ENCODE measurements at places on chromosomes 5 and 9.

DNA sequence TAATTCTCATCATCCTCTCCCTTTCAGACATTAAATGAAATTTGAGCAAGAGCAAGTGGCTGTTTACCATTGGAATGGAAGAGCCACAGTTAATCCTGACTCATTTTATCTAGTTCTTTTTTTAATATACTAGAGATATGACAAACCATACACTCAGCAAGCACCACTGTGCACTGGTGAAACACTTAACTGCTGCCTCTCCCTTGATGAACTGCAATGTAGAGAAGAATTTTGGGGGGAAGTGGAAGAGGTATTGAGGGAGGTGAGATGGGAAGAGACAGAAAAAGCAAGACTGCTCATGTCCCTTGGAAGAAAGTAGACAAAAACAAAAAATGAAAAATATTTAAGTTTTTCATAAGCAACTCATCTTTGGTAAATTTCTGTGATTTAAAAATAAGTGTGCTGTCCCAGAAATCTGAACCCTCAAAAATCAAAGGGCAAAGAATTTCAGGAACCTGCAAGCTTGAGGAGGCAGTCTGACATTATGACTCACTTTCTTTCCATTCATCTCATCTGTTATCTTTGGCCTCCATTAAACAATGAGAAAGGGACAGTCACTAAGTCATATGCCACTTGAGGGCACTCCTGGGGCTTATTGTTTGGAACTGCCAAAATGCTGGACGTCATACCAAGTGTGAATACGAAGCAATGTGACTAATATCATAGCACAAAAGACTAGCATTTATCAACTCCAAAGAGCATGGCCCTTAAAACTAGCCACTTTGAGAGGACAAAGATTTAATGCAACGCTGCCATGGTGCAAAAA is 566.8 kb upstream of the DMAC1 start:
- DNase-seq: no peak

DNA sequence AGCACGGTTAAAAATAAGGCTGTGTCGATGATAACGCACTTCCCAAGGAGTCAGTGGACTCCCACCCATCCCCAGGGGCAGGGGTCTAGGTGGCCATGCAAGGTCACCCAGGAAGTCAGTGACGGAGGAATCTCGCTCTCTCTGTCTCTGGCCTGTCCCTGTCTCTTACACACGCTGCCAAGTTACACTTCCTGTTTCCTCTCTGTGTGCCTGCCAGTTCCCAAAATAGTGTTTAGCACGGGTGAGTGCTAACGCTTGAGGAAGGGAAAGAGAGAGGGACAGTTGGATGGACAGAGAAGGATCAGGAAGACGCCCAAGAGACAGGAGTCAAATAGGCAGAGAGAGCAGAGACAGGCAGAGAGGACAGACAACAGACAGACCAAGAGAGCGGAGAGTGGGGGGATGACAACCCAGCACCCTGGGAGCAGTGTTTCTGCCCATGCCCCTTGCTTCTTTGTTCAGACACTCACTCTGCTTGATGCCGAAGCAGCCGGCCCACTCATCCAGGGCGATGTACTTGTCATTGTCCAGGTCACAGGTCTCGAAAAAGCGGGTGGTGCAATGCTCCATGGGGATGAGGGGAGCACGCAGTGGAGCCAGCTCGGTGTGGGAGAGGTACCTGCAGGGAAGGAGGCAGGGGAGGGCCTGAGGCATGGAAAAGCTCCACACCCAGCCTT is 23.0 kb downstream of the SPARC start:
- DNase-seq: no peak

- DNase-seq: no peak
Measured at GRCh38 chr5:61578858-61579503, 246.9 kb downstream of the ZSWIM6 start.

- DNase-seq: no peak
Measured at GRCh38 chr9:99020786-99021436, 77.2 kb downstream of the COL15A1 start.

GRCh38 chr5:106862450-106863193 is 808.1 kb downstream of the EFNA5 start:
- no peak for DNase-seq
